ENCODE measurements at places on chromosomes 11 and 22. TPM values are rescaled to one million over a fixed set of nuclear protein-coding genes. Genes with fewer than 3 reads are reported as not detected.

Gene TEX12
- total RNA-seq = not detected

Gene COPB1
- 101 TPM for total RNA-seq

Gene TRPC6
- total RNA-seq = 0.77 TPM

Gene CRYAB
- 4.6 TPM for total RNA-seq

Gene ACRV1
- total RNA-seq = not detected

Gene NPAS4
- not detected for total RNA-seq

Gene PIWIL4
- total RNA-seq = 0.19 TPM

Gene RHOG
- 110 TPM for total RNA-seq

Gene KCNJ5
- total RNA-seq = 0.08 TPM

Gene C11orf97
- not detected for total RNA-seq

Gene NUP160
- total RNA-seq = 30.1 TPM

Gene PNPLA5
- total RNA-seq = not detected

Gene KCNA4
- not detected for total RNA-seq

Gene BET1L
- total RNA-seq = 47.9 TPM

Gene IRAG1
- 0.05 TPM for total RNA-seq

Gene KCNC1
- 0.10 TPM for total RNA-seq

Gene TP53I11
- total RNA-seq = 43.6 TPM

Gene CHRM1
- 0.06 TPM for total RNA-seq

Gene KRTAP5-2
- not detected for total RNA-seq

Gene PHF5A
- total RNA-seq = 68.6 TPM

Gene OR52A1
- not detected for total RNA-seq

Gene GRIK4
- not detected for total RNA-seq

Gene ZFP91
- 39.8 TPM for total RNA-seq

Gene BIRC3
- total RNA-seq = 29.6 TPM

Gene C11orf86
- 57.8 TPM for total RNA-seq

Gene NFAM1
- not detected for total RNA-seq

Gene FAM111B
- 7.7 TPM for total RNA-seq

Gene CHST1
- 1.2 TPM for total RNA-seq

Gene OR5P2
- total RNA-seq = not detected

Gene BDNF
- 11.4 TPM for total RNA-seq

Gene MOGAT2
- not detected for total RNA-seq

Gene UPK2
- 0.77 TPM for total RNA-seq

Gene TRIM6
- total RNA-seq = 14.1 TPM

Gene CRYBA4
- total RNA-seq = not detected

Gene LRP4
- 8.3 TPM for total RNA-seq

Gene BCO2
- 0.79 TPM for total RNA-seq

Gene IGSF22
- total RNA-seq = not detected

Gene CD3G
- total RNA-seq = not detected

All from A549 treated with CpdA at 1 μM for 4 hours (cell line).